Cerebellum (tissue), 4 donors: ENCODE measurements at places on chromosomes 2 and 18.

- no peak for DNase-seq
Measured at GRCh38 chr2:174076040-174076439, 110.9 kb upstream of the SP3 start.

GRCh38 chr18:55900380-55900779 is 312.4 kb upstream of the TCF4 start:
- no peak for DNase-seq

- no peak for DNase-seq
Measured at GRCh38 chr2:75710220-75710576, 517 bp downstream of the GCFC2 start.

DNA sequence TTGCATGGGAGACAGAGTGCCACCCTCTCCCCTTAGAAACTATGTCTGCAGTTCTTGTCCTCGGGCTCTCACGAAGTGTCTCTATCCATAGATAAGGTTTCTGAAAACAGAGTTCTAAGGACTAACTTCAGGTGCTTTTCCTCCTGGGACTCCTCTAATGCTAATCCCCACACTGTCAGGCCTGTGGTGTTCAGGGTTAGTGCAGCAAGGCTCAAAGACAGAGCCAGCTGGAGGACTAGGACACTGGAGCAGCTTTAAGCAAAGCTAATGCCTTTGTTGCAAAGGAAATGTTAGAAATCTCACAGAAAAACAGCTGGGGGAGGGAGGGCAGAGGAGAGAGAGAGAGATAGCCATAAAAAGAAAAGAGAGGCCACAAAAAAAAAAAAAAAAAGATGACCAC is 824.0 kb upstream of the FSHR start:
- DNase-seq = no peak

GRCh38 chr2:226234187-226234586 is 565.4 kb downstream of the IRS1 start:
- DNase-seq = no peak

GRCh38 chr2:63435070-63435469 is 153.2 kb downstream of the WDPCP start:
- no peak for DNase-seq

DNA sequence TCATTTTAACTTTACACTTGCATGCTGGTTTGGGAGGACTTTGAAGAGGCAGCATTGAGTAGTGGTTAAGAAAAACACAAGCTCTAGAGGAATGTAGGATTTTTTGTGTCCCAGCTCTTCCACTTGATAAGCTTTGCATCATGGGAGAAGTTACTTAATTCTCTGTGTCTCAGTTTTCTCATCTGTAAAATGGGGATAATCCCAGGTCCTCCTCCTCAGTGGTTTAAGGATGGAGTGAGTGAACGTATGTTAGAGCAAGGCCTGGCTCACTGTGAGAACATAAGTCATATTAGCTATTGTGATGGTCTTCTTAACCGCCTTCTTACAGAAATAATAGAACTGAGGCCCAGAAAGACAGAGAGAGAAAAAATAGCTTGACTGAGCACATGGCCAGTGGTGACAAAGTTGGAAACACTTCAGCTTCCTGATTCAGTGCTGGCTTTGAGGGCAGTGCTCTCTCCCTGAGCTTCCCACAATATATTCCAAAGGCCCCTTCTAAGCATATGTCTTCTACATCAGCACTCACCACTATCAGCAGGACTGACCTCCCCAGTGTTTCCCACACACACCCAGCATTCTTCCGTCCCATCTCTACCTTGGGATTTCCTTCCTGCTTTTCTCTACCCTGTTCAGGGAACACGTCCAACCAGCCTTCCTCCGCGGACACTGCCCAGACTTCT is 214.9 kb upstream of the TNP1 start:
- no peak for DNase-seq

GRCh38 chr18:33184175-33184574 is 256.3 kb downstream of the CCDC178 start:
- DNase-seq = no peak

DNA sequence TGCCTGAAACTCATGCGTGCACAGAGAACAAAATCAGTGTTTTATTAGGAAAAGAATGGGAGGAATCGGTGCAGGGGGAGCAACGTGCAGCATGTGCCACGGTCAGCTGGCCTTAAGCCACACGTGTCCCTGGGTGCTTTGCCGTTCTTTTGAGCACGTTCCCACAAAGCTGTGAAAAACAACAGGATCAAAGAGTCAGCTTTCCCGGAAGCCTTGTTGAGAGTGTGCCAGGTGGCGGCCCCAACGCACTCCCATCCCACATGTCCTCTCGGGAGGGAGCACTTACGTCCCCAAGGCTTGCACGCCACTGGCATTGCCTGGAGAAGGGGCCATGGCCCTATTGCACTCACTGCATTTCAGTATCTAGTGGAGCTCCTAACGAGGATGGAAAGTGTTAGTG is 511.2 kb downstream of the EIPR1 start:
- DNase-seq = no peak

- no peak for DNase-seq
Measured at GRCh38 chr2:67164771-67165522, 232.2 kb upstream of the ETAA1 start.

GRCh38 chr2:42125841-42126594 is 43.1 kb upstream of the EML4 start:
- no peak for DNase-seq

DNA sequence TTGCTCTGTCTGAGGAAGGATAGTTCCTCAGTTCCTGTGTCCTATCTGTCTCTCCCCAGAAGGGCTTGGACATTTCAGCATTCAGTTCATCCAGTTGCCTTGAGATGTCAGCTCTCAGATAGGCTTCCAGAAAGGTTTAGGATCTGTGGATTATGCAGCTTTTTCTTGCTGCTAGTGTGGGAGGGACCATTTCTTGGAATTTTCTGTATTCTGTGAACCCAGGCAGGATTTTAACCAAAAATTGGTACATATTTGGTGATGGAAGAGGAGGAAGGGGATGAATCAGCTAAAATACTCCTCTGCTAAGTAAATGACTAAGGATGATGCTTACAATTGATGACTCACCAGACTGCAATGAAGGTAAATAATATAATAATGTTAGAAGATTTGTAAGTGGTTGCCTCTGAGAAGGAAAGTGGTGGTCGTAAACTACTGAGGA is 58.6 kb upstream of the DOCK10 start:
- DNase-seq = no peak

- DNase-seq = no peak
Measured at GRCh38 chr2:237482485-237482884, 4.6 kb upstream of the MLPH start.

- DNase-seq = no peak
Measured at GRCh38 chr2:199467066-199467822, 9.5 kb upstream of the SATB2 start.

DNA sequence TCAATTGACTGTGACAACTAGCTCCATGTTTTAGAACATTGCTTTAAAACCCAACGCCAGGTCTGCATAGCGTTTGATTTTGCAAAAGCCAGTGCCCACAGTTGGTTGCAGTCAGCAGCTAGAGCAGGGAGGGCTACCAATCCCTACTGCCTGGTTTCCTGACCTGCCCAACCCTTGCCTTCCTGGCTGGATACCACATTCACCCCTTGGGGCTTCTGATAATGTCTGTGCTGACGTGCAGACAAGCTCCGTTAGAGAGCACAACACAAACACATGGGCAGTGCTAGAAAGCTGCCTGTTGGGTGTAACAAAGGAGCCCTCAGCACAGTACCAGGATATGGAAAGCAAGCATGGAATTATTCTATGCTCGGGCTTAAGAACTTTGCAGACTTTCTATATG is 71.4 kb upstream of the THSD7B start:
- DNase-seq = no peak

GRCh38 chr2:222751238-222751637 is 79.8 kb downstream of the MOGAT1 start:
- no peak for DNase-seq

DNA sequence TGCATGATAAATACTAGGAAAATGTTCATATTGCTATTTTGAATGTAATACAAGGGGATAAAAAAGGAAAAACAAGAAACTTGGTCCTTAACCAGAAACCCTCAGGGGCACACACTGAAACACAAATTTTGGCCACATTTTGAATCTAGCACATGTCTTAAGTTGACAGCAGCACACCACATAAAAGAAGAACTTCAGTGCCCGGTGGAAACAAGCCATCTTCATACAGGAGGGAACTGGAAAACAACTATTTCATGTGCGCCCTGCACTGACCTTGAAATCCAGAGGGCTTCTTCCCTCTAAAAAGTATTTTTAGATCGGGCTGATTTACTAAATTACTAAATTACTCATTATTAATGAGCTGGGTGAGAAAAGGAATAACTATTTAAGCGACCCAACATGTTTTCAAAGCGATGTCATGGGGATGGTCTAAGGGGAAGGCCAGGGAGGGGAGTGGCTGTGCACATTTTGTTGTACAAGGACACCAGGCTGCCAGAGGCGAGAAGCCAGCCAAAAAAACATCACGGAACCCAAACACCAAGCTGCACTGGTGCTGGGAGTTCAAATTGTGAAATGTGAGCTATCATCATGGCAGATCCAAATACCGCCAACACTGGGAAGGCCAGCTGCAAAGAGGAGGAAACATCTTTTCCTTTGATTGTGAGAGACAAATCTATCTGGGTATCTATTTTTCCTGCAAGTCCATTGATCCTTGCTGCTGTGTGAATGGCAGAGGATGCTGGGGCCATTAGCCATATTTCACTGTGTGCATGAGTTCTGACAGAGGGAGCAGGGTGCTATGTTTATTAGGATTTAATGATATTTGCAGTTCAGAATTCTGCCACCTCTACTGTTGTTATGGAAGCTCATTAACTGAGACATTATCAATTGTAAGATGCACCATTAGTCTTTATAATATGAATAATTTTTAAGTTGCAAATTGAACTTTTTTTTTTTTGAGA is 150.7 kb upstream of the LMAN1 start:
- DNase-seq = no peak

- no peak for DNase-seq
Measured at GRCh38 chr2:231931481-231931915, 5.3 kb upstream of the NPPC start.

DNA sequence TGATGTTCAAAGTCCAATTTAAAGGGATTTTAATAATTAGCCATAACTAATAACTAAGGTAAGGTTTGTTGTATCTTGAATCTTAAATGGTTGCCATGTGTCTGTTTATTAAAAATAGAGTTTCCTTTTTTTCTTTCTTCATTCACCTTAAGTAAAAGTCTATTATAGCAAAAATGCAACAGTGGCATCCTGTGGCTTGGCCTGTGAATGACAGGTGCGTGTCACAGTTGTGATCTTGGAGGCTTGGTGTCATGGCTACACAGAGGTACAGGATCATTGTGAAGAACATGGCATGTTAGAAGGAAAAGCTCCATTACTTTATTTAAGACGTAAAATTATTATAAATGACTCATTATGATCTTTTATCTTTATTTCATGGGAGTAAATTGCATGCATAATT is 246.1 kb downstream of the BCL2 start:
- DNase-seq = no peak

DNA sequence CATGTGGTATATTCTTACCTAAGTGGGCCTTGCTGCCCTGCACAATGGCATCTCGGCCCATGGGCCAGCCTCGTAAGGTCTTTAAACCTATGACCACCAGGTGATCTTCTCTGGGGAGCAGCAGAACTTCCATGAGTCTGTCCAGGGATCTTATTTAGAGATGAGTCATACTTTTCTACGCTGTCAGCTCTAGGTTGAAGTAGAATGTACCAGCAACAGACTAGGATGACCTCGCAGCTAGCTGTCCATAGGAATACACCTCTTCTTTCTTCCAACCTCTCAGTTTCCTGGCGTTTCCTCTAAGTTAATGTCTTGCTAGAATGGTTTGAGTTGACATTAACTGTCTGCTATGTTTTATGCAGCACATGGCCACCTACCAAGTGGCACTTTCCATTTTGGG is 15.6 kb upstream of the CXCR4 start:
- no peak for DNase-seq

DNA sequence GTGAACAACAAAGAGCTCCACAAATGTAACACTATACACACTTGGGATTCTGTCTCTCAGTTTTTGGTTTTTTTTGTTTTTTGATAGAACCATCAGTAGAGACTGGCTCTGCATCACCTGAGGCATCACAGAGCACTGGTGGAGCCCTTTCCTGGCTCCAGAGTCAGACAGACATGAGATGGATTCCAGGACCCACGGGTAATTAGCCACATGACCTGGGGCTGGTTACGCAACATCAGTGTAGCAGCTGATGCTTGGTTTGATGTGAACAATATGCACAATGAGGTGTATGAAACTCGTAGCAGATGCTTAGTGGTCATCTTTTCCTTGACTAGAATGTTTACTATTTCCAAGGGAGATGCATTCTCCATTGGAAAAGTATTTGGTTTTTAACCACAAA is 40.7 kb downstream of the CMPK2 start:
- DNase-seq = no peak

GRCh38 chr2:177419274-177419673 is 26.7 kb downstream of the AGPS start:
- DNase-seq = no peak

- no peak for DNase-seq
Measured at GRCh38 chr18:24987303-24988252, 364.4 kb downstream of the ZNF521 start.

GRCh38 chr2:8525582-8526402 is 156.1 kb upstream of the ID2 start:
- DNase-seq = peak; percentile 21

DNA sequence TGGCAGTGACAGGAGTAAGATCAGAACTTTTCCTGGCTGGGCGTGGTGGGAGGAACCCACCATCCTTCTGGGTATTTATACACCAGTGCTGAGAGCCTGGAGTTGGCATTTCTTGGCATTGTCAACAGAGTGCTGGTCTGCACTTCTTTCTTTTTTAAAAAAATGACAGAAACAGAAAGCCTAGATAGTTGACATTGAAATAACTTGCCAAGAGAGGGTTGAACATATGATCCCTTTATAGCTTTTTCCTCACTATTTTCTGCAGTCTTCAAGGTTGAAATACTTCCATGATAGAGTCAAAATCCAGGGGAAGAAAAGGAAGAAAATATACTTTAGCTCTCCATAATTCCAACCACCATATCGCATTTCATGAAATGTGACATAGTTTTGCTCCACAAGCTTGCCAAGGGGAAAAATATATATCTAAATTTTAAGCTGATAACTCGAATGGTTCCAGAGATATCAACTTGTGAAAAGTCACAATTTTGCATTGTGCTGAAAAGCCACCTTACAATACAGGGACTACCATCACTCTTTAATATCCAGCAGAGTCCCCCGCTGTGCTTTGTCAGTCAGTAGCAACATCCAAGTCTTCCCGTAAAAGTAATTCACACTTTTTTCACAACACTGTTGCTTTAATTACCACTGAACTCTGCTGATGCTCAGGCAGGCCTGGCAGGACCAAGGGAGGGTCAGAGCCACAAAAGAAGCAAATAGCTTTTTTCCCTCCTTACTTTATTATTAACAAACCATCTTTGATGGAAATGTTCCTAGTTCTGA is 764.9 kb upstream of the FANCL start:
- DNase-seq = no peak

GRCh38 chr18:50163505-50163904 is 31.4 kb downstream of the MYO5B start:
- no peak for DNase-seq
